ENCODE measurements at places on chromosomes 5 and 9.

GRCh38 chr5:73998489-73998888 is 372.5 kb downstream of the ARHGEF28 start:
- DNase-seq = no peak

DNA sequence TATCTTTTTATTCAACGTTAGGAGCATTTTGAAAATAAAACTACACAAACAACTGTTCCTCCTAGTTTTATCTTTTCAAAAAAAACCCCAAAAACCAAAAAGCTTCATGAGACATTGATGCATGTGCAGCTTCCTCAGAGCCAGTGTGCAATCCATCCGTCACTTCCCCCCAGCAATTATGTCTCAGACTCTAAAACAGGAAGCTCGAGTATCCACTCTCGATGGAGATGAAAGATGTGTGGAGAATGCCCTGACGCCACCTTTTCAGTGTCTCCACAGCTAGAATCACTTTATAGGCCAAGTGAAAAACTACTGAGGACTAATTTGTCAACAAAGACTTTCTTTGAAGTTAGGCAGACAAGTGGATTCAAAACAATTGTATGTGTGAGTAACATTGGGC is 408.9 kb upstream of the SMARCA2 start:
- no peak for DNase-seq

DNA sequence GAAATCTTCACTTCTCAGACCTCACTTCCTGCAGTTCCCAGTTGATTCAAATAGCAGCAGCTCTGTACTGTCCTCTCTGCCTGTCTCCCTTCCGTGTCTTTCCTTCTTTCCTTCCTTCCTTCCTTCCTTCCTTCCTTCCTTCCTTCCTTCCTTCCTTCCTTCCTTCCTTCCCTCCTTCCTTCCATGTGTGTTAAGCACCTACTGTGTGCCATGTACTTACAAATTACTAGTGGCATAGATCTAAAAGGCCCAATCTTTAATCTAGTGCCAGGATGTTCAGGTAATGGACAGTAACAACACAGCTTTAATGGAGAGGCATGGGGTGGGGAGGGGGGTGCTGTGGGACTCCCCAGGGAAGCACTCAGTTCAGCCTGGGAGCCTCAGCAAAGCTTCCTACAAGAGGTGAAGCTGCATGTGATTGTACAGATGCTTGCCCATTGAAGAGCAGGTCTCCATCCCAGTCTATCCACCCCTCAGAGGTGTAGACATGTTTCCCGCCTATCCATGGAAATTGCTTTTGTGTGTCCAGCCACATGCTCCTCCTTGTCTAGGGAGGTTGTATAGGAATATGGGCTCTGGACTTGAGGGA is 106.0 kb downstream of the RGS3 start:
- no peak for DNase-seq

- DNase-seq = no peak
These were observed 1093.8 kb upstream of the CDH9 start for GRCh38 chr5:28132151-28132550.

Measured in stimulated activated CD4-positive, alpha-beta T cell treated with anti-CD3 and anti-CD28 coated beads, Interleukin-2, amount 100 ng/mL, for 24 hours (primary cell).